Peyer's patch (tissue), 4 donors: ENCODE measurements at places on chromosomes 1 and 21. TPM values are rescaled to one million over a fixed set of nuclear protein-coding genes. Genes with fewer than 3 reads are reported as not detected.
A peak's percentile ranks its signal among the peaks of the same experiment; 100 is the strongest.

LCE2B gene
- total RNA-seq, result not detected

RNU1-2 gene
- under 0.01 TPM for total RNA-seq

SYT14 gene
- not detected for total RNA-seq

BACE2 gene
- 43.3 TPM for total RNA-seq

FAM167B gene
- total RNA-seq, result not detected

ARHGEF16 gene
- total RNA-seq, result 43.7 TPM

RGS16 gene
- not detected for total RNA-seq

NPR1 gene
- 5.0 TPM for total RNA-seq

SLAMF7 gene
- total RNA-seq, result 2.6 TPM

LRRC71 gene
- total RNA-seq, result not detected

MCOLN3 gene
- 2.5 TPM for total RNA-seq

TSACC gene
- total RNA-seq, result not detected

DNA sequence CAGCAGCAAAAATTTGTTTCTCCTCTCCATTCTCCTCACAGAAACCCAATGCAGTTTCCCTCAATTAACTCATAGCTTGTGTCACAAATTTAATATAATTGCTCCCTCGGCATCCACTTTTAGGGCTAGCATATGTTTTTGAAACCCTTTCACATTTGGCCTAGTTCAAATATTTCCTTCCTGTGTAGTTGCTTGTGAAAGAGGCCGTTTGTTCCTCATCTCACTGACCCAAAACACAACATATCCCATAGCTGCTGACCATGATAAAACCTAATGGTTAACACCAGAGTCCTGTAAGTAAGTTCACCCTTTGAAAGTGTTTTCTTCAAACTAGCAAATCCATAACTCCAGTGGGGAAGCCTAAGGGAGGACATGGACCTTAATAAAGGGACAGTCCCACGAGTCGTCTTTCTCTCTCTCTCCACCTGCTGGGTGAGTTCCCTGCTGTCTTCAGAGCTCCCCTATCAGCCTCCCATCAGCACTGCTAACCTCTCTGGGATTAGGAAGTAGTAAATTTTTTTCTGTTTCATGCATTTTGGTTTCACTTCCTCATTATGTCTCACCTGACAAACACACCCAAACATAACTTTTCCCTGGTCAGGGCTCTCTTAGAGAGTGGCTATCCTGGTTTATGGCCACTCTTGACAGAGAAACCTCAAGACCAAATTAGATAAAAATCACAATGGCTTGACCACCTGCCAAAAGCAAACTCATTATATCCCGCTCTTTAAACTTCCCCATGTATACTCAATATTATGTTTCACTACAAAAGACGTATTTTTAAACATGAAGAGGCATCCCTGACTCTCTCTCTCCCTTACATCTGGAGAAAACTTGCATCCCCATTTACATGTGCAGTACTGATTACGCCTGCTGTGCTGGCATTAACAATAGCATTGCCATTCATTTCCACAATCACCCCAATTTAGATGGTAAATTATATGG lies 177.7 kb upstream of the HP1BP3 start:
- DNase-seq, result peak; percentile 36

DNA sequence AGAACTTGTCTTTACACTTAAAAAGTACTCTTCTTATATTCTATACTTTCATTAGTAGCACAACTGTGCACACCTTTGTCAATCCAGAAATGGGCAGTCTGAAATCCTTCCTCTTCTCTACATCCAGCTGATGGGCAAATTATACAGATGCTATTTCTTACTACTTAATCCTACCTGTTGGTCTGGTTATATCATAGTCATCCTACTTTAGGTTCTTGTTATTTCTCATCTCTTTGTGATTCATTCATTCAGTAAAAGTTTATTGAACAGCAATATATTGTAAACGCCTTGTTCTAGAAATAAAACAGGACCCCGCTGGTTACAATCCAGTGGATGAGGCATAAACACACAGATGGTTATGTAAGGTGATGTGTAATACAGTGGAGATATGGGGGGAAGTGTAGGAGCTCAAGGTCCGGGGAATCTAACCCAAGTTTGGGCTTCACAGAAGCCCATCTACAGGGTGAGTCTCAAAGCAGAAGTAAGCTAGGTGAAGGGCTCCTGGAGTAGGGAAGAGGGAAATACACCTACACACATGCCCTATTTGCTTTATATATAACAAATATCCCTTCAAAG lies 11.8 kb upstream of the FUBP1 start:
- DNase-seq, result no peak

- DNase-seq, result no peak
These were observed 55.0 kb downstream of the MPZL1 start for GRCh38 chr1:167776616-167777268.

- DNase-seq, result peak; percentile 62
These were observed 136.6 kb upstream of the CD34 start for GRCh38 chr1:208047476-208047934.

DNA sequence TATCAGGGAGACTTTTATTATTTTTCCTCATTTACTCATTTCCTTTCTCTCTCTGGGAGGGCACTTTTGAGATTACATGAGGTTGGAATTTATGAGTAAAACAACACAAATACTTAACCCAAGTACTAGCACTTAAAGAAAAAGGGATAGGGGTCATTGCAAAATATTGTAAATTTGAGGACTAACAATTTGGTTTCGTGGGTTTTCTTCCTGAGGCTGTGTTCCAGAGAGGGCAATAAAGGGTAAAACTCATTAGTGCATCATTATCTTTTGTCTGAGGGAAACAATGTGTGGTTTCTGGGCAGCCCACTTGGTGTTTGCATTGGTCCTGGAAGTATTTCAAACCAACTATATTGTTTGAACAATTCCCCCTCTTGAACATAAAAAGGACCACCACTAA lies 96.5 kb downstream of the GREM2 start:
- no peak for DNase-seq

GRCh38 chr1:48903291-48903690 lies 126.6 kb upstream of the BEND5 start:
- DNase-seq, result no peak

DNA sequence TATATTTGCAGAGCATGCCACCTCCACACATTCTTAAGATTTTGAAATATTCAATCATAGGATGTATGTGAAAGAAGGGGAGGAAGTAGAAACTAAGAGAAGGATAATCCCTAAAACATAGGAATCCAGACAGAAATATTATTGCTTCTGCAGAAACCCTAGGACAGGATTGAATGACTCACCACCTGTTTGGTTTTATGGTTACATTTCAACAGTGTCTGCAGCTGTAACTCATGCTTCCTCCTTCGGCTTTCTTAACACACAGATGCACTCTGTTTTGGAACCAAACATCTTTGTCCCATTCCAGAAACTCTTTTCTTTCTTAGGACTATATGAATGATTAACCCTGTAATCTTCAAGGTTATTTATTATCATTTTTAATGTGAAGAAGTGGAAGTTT lies 20.7 kb downstream of the RGS7 start:
- no peak for DNase-seq

DNA sequence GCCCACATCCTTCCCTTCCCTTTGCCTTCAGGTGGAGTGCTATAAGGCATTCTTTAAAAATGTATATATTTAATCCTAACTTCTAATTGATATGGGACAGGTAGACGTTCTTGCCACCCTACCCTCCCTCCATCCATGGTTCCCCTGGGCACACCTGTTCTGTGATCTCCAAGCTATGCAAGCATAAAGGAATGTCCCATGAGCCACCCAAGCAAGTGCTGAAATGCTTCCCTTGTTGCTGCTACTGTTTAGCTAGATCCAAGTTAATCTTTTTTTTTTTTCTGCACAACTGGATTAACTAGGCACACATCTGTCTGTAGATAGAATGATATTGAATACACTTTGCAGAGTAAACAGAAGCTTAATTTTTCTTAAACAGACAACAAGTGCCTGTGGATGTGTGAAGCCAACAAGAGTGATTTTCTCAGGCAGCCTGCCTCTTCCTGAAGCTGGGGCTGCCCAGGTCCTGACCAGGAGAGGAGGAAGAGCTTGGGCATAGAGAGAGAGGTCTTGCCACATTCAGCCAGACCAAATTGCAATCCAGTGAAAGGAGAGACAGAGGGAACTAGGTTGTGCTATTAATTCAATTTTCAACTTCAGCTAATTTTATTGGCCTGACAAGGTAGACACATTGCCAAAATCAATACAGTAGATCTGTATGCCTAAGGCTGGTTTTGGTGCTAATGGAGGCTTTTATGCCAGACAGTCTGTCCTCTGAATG lies 28.2 kb upstream of the ATP1B1 start:
- DNase-seq, result no peak

GRCh38 chr1:72186733-72187307 lies 95.5 kb downstream of the NEGR1 start:
- DNase-seq, result no peak

DNA sequence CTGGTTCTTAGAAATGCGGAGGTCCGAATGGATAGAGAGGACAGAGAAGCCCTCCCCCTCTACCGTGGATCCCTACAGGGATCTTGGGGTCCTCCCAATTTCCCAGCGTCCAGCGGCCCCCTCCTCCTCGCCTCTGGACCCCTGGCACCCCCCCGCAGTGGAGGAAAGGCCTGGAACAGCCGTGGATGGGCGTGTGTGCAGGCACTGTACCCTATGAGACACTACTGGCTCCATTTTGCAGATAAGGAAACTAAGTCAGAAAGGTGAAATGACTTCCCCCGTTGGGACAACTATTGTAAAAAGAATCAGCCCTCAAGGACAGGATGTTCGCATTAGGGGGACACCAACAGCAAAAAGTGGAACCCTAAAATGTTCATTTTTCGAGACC lies 931 bp upstream of the CLSTN1 start:
- DNase-seq, result peak; percentile 59

- peak; percentile 29 for DNase-seq
These were observed 42.0 kb downstream of the STUM start for GRCh38 chr1:226590614-226591013.

DNA sequence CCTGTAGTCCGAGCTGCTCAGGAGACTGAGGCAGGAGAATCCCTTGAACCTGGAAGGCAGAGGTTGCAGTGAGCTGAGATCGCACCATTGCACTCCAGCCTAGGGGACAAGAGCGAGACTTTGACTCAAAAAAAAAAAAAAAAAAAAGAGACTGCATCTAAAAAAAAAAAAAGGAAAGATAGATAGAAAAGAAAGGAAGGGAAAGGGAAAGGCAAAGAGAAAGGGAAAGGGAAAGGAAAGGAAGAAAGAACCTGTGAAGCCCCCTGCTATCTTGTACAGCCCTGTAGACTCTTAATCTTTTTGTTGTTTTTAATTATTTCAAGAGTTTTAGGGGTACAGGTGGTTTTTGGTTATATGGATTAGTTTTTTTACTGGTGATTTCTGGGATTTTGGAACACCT lies 46.0 kb upstream of the MUTYH start:
- DNase-seq, result no peak

DNA sequence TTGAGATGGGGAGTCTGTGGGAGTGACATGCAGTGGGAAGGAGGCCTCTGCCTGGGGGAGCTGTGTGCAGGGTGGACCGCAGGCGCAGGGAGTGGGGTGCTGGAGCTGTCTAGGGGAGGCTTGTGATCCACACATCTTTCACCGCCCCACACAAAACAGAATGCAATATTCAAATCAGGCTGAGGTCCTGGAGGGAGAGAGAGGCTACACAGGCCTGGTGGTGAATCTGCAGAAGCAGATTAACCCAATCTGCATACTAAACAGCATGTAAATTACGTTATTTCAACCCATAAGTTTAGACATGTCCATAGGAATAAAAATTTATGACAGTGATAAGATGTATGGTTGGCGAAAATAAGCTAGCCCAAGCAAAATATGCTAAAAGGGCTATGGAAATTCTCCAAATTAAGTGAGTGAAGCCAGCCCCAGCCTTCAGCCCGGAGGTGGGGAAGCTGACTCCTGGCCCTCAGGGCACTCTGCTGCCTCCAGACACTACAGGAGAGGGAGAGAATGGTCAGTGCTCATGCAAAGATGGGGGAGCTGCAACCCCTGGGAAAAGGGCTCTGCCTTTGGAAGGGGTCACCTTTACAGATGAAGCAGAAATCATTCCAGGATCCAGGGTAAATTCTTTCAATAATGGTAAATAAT lies 156.2 kb upstream of the CTTNBP2NL start:
- DNase-seq, result no peak

- DNase-seq, result no peak
These were observed 222.1 kb downstream of the COL24A1 start for GRCh38 chr1:85934516-85934915.

DNA sequence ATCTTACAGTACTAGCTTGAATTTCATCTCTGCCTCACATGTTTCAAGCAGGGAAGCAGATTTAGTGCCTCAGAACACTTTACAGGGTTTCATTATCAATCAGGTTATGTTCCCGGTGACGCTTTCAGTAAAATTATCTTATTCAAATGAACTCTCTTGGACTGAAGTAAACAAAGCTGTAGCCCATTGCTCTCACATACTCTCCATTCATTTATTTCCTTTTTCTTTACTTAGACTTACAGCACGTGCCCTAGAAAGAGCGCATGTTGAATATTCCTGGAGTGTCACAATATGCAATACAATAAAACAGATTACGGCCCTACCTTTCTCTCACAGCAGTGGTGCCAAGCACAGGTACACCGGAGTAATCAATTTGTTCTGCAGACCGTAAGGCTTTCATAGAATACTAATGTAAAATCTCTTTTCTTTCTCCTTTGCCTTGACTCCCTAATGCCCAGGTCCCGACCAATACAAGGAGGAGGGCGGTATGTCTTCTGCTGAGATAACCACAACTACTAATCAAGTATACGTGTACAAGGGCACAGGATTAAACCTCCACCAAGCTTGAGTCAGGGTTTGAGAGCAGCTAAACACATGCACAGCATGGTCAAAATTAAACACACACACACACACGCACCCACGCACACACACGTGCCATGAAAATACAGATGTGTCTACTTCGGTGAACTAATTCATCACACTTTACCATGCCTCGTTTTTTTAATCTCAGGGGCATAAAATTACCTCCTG lies 62.8 kb downstream of the NRIP1 start:
- DNase-seq, result no peak

GRCh38 chr1:156262461-156263287 lies 14.8 kb upstream of the PAQR6 start:
- DNase-seq, result no peak

DNA sequence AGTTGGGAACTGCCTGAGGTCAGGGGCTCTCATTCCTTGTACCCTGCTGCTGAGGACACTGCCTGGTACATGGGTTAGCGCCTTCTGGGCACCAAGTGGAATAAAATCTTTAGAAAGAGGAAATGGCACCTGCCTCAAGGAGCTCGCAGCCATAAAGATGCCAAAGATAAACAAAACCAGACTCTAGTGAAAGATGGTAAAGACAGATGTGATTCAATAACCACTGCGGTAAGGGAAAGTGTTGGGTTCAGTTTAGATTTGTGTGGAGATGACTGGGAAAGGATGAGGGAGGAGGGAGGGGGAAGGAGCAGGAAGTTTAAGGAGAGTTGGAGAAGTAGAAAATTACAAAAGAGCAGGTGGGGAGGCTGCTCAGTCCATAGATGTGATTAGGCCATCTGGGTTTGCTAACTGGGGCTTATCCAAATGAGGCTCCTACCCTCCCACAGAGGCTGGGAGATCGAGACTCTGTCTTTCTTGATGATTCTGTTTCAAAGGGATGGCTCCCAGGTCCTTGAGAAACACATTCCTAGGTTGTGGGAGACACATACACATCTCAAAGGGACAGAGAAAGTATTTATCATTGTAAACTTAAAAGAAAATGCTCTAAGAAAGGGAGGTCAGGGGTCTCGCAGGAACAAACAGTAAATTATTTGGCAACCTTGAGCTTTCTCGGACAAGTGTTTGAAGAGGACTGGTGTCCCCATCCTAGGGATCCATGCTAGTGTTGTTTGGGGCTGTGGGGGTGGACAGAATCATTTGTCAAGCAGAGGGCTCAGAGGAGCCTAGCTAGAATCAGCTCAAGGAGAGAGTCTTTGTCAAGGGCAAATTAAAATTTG lies 65.7 kb upstream of the MORC3 start:
- DNase-seq, result no peak

- DNase-seq, result no peak
These were observed 2.8 kb upstream of the EFHD2 start for GRCh38 chr1:15406614-15407559.
